H54 (cell line): ENCODE measurements at places on chromosomes 7 and 10.

DNA sequence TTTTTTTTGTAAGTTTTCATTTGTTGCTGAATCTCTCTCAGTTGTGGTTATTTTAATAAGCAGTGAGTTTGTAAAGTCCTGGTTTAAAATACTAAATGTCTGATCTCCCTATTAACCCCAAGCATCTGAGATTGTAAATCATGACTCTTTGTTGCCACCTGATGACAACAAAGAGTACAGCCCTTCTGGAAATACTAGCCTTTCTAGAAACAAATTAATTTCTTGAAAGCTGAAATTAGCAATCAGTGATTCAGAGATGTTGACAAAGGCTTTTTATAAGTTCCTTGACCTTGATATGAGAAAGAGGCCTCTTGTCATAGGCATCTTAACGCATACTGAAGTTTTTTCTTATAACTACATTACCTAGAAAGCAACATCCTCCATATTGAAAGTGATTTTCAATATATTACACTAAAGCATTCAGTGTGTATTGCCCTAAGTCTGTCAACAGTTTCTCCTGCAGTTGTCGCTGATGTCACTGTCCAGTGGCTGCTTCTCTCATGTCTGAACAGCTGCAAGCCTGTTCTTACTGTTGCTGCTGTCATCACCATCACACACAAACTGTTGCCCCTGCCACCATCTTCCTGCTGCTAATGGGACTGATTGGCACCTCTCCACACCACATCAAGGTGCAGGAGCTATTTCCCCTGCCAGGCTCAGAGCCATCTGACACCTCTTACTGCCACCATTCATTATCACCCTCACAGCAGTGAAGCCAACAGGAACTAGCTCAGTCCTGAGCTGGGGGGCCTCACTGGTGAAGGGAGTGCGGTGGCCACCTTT lies 95.1 kb upstream of the LRGUK start:
- DNase-seq: no peak

DNA sequence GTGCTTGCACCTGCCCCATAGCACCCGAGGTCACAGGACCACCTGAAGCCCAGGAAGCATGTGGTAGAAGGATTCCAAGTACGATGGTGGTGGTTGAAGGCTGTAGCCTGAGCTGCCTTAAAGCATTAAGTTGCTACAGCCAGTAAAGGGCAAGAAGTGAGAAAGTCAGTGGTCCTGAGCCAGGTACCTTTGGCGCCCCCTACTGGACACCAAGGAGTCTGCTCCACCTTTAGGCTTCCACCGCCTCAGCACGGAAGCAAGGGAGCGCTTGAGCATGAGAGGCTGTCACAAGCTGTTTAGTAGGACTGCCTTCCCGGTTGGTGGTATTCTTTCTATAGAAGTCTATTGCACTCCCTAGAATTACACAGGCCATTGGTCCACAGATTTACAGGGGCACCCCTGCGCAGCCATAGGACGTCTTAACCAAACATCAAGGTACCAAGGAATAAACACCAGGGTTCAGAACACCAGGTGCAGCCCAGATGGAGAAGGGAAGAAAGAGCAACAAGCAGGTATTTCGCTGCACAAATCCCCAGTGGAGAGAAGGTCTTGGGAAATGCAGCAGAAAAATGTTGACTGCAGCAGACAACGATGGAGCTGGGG lies 2.2 kb downstream of the CRTAC1 start:
- DNase-seq: peak; percentile 94

- DNase-seq: no peak
Measured at GRCh38 chr10:62029401-62029800, 127.9 kb downstream of the ARID5B start.

DNA sequence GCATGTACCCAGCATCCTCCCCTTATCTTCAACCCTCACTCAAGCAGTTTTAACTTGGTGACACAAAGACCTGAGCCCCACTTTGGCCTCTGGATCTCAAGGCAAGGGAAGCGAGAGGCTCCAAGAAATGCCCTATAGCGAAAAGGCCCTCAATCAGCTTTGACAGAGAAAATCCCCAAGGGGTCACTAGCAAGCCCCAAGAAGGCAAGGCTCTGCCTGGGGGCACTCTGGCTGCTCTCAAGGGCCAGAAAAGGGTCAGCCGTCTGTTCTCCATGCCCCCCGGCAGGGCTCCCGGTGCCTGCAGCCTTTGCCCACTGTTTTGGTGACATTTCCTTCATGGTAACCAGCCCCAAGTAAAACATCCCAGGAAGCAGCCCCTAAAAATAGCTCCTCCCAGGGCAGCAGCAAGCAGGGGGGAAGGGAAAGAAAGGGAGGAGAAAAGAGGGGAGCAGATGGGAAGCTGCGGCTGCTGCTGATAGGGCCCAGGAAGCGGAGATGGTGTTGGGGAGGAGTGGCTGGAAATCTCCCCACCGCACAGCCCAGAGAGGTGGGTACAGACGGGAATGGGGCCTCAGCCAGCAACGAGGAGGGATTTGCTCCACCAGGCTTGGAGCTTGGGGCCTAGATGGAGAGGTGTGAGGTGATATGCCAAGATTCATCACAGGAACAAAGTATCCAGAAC lies 7.1 kb downstream of the CAMK2G start:
- DNase-seq: no peak

DNA sequence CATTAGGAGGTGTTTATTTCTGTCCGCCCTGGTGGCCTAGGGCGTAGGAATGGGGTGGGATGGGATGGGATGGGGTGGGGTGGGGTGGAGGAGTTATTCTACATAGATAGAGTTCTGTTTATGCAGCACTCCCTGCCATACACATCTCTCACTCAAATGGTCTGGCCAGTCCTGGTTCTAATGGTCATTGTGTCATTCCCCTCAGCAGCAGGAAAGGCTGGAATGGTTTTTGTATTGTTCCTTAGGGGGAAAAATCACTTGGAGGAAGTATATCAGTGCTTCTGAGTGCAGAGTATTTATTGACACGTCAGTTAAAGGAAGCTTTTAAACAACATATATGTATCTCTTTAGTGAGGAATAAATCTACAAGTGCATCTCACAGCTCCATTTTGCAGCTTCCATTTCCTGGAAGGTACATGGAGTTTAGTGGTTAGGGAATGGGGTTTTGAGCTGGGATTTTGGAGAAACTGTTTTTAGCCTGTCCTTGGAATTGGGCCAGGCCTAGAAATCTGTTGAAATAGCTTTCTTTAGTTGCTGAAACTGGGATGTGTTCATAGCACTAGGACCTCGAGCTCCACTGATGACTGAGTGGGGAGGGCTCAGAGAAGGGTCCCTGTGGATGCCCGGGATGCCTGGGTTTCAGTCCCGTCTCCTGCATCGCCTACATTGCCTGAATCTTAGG lies 8.3 kb downstream of the TSPAN14 start:
- DNase-seq: no peak

- DNase-seq: no peak
Measured at GRCh38 chr7:102859084-102859798, 53.6 kb upstream of the LRRC17 start.

GRCh38 chr7:148042935-148043631 lies 547.5 kb upstream of the C7orf33 start:
- no peak for DNase-seq

DNA sequence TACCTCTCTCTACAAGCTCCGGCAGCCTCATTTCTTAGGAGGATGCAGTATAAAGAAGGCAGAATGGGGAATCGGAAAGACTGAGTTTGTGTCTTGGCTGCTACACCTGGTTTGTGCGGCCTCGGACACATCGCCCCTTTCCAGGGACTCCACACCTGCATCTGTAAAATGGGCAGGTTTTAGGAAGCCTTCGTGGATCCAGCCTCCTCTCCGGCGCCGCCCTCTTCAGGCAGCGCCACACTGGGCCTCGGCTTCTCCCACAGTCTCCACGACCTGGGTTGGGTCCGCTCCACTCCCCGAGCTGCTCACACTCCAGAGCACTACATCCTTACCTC lies 341 bp downstream of the GOT1 start:
- DNase-seq: no peak

GRCh38 chr7:371119-371778 lies 81.3 kb downstream of the FOXL3 start:
- peak; percentile 77 for DNase-seq

DNA sequence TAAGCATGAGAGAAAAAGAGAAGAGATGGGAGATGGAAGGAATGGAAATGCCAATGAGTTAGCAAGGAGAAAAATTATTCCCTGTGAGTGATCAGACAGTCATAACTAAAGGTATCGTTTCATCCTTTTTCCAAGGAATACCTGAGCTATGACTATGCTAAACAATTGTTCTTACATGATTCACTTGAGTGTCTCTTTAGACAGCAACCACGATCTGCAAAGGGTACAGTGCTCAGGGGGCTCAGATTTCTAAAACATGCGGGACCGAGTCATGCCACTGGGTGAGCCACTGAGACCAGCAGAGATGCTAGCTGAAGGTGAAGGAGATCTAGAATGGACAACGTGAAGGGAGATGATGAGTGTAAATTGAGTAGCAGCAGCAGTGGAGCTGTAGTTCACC lies 78.0 kb upstream of the CTTNBP2 start:
- no peak for DNase-seq

- no peak for DNase-seq
Measured at GRCh38 chr7:15326044-15326644, 235.7 kb downstream of the AGMO start.

- DNase-seq: no peak
Measured at GRCh38 chr10:107915215-107915610, 750.7 kb upstream of the SORCS1 start.

DNA sequence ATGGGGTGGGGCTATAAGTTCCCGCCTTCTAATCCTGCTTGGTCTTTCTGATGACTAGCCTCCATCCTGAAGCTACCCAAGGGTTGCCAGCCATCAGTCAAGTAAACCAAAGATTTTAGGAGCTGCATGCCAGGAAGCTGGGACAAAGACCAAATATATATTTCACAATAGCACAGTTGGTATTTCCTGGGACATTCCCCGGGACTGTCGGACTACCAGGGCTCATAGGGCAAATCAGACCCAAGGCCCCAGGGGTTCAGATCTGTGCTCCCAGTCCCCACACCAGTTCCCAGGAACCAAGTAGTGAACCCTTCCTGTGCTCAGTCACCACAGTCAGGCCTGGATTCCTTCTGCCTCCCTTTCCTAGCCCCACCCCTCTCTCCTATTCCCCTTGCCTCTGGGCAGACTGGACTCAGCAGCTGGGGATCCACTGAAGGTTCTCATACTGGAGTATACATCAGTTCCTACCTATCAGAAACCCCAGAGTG lies 5.7 kb upstream of the CXCL12 start:
- no peak for DNase-seq

GRCh38 chr10:132715776-132716680 lies 69.9 kb downstream of the NKX6-2 start:
- DNase-seq: no peak

GRCh38 chr10:29841724-29842649 lies 207.2 kb upstream of the SVIL start:
- DNase-seq: no peak

DNA sequence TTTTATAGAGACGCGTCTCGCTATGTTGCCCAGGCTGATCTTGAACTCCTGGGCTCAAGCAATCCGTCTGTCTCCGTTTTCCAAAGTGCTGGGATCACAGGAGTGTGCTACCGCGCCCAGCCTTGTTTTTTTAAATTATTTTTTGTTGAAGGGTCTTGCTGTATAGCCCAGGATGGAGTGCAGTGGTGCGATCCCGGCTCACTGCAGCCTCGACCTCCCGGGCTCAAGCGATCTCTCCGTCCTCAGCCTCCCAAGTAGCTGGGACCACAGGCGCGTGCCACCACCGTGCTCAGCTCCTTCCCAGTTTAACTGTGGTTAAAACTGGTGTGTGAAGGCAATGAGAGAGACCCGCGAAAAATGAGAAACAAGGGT lies 11.0 kb upstream of the HNRNPF start:
- no peak for DNase-seq

DNA sequence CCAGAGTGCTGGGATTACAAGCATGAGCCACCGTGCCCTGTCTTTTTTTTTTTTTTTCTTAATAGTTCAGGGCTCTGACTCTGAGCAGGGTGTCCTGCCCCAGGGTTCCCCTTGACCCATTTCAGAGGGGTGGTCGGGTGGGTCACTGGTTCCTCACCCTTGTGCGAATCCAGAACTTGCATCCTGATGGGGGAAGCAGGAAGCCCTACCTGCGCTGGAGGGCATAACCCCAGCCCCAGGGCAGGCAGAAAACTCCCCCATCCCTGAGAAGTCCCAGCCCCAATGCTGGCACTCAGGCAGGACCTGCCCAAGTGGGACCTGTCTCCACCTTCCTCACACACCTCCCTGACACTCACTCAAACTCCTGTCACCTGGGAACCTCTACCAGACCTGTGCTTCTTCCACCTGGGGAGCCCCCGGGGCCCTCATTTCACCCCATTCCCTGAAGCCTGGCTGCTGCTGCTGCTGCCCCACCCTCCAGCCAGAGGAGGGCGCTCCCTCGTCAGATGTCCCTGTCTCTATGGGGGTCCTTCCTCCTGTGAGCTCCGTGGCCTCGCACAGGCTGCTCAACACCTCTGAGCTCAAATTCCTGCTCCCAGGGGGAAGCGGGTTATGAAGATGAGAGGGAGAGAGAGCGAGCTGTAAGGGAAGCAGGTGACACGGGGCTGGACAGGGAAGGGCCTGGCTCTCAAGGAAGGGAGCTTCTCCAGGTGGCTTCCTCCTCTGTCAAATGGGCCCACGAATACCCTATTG lies 15.1 kb upstream of the ZNF273 start:
- no peak for DNase-seq

DNA sequence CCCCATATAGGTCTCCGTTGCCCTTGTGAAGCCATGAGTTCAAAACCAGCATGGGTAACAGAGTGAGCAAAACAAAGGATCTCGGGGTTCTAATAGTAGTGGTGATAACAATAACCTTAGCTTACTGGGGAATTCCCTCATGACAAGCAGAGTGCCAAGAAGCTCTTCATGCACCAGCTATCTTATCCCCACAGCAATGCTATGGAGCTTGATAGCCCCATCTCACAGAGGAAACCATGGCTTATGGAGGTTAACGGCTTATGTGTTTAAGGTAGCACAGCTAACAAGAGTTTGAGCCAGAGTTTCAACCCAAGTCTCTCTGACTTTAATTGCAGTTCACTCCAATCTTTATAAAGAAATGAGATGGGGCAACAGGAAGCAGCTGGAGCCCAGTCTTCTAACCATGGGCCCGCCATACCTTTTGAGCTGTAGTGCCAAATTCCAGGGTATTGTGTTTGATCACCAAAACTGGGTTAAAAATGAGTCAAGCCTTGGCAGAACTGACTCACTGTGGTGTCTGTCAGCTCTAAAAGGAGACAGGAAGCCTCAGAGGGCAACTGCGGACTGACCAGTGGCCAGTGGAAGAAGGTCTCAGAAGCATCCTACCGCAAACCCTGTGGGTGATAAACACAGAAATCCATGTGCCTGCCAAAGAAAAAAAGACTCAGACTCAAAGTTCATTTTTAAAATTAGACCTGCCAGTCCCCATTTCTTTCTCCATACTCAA lies 16.5 kb upstream of the PLAU start:
- DNase-seq: peak; percentile 72

GRCh38 chr7:73512018-73512780 lies 9.9 kb downstream of the BAZ1B start:
- no peak for DNase-seq

DNA sequence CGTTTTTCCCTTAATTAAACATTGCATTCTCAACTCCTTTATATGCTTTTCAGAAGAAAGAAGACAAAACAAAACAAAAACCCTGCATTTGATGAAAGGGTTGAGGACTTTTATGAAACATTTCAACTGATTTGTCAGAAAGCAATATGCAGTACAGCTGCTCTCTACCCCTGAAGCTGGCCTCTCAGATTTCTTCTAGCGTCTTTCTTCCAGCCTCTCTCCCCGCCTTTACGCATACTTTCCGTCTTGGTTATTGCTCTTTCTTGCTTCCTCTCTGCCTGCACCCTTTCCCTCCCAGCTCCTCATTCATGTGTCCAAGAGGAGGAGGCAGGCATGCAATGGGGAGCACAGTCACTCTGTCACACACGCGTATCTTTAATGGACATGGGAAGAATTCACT lies 91.0 kb upstream of the COL1A2 start:
- no peak for DNase-seq
